ENCODE measurements at places on chromosomes 7 and 10. TPM values are rescaled to one million over a fixed set of nuclear protein-coding genes. Genes with fewer than 3 reads are reported as not detected.

GRCh38 chr10:63003816-63004453, 129.2 kb upstream of the NRBF2 start:
- H3K36me3 ChIP-seq = no peaks in the 10 kb centered on the region
- DNase-seq = no peak
- no peak overlapping the region for H3K4me3 ChIP-seq
- no peak overlapping the region for H3K27ac ChIP-seq
- H3K4me1 ChIP-seq = peaks cover 18% of the 10 kb centered on the region
- peaks cover 23% of the 10 kb centered on the region for H3K27me3 ChIP-seq

GRCh38 chr7:40177071-40177470, 42.3 kb downstream of the SUGCT start:
- DNase-seq = no peak
- no peak overlapping the region for H3K27ac ChIP-seq
- no peak overlapping the region for H3K4me3 ChIP-seq
- no peaks in the 10 kb centered on the region for H3K4me1 ChIP-seq
- no peaks in the 10 kb centered on the region for H3K36me3 ChIP-seq
- H3K27me3 ChIP-seq = peaks cover 5% of the 10 kb centered on the region

- H3K4me3 ChIP-seq = peak overlapping the region; percentile 4
- H3K4me1 ChIP-seq = peaks cover 53% of the 10 kb centered on the region
- no peak for DNase-seq
- peaks cover 5% of the 10 kb centered on the region for H3K36me3 ChIP-seq
- H3K27me3 ChIP-seq = no peaks in the 10 kb centered on the region
These were observed 190.0 kb upstream of the KLF6 start for GRCh38 chr10:3975016-3975415.

DNA sequence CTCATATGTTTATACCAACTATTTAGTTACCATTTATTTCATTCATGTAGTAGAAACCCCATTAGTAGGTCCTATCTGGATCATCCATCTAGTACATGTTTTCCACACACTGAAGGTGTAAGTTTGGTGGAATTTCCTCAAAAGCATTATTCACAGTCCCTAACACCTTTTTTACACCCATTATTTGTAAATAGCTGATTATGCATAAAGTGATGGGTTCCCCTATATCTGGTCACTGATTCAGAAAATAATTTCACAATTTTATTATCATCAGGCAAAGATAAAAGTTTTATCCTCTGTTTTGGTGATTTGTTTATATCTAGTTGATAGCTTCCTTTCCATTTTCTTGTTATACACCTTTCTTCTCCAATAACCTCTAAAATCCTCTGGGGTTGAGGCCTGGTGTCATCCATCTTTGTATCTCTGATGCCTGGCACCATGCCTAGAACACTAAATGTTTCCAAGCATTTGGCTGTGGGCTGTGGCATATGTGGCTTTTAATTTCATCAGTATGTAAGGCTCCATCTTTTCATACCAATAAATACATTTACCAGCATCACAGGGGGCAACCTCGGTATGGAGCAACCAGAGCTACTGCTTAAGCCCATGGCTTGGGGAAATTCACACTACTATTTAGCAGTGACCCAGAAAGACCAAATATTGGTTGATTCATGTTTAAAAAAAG, 1089.5 kb upstream of the LRRN3 start:
- no peak overlapping the region for H3K27ac ChIP-seq
- no peak overlapping the region for H3K4me3 ChIP-seq
- no peaks in the 10 kb centered on the region for H3K36me3 ChIP-seq

DNA sequence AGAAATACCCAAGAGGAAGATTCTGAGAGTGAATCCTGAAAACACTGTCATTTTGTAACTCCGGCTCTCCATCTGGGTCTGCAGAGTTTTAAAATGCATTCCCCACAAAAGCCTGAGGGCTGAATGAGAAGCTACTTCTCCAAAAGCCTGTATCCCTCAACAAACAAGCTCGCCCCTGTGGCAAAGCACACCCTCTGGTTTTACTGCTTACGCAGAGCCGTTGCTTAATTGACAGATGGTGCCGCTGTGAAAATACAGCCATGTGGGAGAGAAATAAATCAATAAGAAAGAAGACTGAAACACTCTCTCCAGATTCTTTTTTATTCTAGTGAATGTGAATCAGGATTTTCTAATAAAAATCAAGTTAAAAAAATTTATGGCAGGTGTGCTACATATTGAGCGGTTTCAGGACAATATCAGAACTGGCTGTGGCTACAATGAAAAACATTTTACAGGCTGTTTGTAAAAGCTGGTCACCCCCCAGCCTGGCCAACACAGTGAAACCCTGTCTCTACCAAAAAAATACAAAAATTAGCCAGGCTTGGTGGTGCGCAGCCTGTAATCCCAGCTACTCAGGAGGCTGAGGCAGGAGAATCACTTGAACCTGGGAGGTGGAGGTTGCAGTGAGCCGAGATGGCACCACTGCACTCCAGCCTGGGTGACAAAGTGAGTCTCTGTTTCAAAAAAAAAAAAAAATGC, 32.5 kb downstream of the C7orf33 start:
- H3K36me3 ChIP-seq = peaks cover 3% of the 10 kb centered on the region
- H3K4me3 ChIP-seq = no peak overlapping the region
- peaks cover 26% of the 10 kb centered on the region for H3K4me1 ChIP-seq

DNA sequence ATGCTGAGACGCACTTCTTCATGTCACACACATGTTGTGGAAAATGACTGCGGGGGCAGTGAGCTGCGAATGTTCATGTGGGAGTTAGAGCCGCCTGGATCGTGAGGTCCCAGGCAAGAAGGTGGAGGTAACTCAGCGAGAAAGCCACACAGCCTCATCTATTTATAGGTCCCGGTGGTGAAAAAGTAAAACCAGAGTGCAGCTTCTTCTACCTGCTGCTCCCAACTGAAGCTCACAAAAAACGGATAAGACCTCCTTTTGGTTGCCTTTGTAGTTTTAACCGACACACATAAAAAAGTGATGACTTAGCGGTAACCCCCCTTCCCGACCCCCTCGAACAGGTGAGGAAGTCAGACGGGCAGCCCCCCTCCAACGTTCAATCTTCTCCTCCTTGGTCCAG, 276.9 kb downstream of the GATA3 start:
- peak; percentile 32 for DNase-seq
- peak overlapping the region; percentile 79 for H3K27ac ChIP-seq
- no peaks in the 10 kb centered on the region for H3K36me3 ChIP-seq
- peak overlapping the region; percentile 72 for H3K4me3 ChIP-seq

DNA sequence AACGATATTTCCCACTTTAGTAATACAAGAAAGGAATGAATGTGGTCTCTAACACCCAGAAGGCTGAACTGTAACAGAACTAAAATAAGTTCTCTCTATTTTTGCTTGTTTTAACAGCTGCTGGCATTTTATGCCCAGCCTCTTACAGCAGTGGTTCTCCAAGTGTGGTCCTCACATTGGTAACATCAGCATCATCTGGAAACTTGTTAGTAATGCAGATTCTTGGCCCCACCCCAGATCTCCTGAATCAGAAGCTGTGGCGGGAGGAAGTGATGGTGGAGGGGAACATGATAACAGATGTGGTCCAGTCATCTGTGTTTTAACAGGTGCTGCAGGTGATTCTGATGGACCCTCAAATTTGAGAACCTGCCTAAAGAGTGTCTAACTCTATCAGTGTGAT, 170.1 kb downstream of the TMEM26 start:
- H3K27me3 ChIP-seq = peaks cover 2% of the 10 kb centered on the region
- H3K4me3 ChIP-seq = no peak overlapping the region
- H3K4me1 ChIP-seq = peaks cover 18% of the 10 kb centered on the region
- H3K36me3 ChIP-seq = no peaks in the 10 kb centered on the region

DNA sequence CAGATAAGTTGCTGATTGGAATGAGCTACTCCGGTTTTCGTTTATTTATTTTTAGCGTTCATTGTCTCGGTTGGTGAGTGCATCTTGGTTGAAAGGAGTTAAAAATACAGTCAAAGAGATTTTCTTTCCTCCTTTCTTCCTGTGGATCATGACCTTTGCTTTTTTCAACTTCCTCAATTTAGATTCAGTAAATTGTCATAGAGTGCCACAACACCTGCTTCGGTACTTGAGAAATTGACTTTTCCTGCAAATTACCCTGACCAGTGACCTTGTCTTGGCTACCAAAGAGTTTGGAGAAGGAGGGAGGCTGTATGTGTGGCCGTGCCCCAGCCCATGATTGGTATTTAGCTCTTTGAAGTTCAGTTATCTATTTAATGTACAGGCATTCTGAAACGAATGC, 128.7 kb downstream of the FAM204A start:
- no peaks in the 10 kb centered on the region for H3K36me3 ChIP-seq
- H3K4me3 ChIP-seq = no peak overlapping the region
- no peak overlapping the region for H3K27ac ChIP-seq

GRCh38 chr10:110507346-110507745, 9.6 kb downstream of the DUSP5 start:
- peaks cover 99% of the 10 kb centered on the region for H3K36me3 ChIP-seq
- DNase-seq = no peak

- no peak overlapping the region for H3K27ac ChIP-seq
- no peaks in the 10 kb centered on the region for H3K27me3 ChIP-seq
- no peak overlapping the region for H3K4me3 ChIP-seq
- no peak for DNase-seq
These were observed 17.6 kb upstream of the PHYH start for GRCh38 chr10:13317474-13317873.

DNA sequence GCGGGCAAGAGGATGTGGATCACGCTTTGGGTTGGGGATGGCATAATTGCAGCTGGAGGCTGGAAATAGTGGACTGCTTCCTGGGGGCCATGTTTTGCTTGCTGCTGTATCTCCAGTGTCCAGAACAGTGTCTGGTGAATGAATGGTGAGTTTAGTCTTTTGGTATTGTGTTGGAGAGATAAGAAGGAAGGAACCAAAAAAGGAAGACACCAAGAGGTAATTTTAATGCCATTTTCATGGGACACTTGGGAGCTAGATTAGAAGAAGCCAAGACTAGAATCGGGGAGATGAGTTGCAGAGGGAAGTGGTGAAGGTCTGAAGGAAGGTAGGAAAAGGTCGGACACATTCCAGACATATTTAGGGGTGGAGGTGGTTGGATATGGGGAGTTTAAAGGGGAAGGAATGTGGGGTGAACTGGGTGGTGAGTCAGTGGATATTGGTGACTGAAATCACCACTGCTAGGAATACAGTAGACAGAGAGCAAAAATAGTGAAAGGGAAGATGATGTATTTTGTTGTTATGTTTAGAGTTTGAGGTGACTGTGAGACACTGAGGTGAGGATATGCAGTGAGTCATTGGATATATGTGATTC, 76.7 kb downstream of the CCNY start:
- no peak for DNase-seq
- H3K4me3 ChIP-seq = no peak overlapping the region
- H3K4me1 ChIP-seq = peaks cover 44% of the 10 kb centered on the region
- H3K27ac ChIP-seq = no peak overlapping the region
- H3K27me3 ChIP-seq = no peaks in the 10 kb centered on the region
- H3K36me3 ChIP-seq = no peaks in the 10 kb centered on the region

GRCh38 chr7:25964483-25964991, 187.5 kb upstream of the NFE2L3 start:
- no peak for DNase-seq
- H3K4me3 ChIP-seq = no peak overlapping the region
- H3K27me3 ChIP-seq = peaks cover 38% of the 10 kb centered on the region
- H3K4me1 ChIP-seq = peaks cover 23% of the 10 kb centered on the region

- no peaks in the 10 kb centered on the region for H3K4me1 ChIP-seq
- no peaks in the 10 kb centered on the region for H3K27me3 ChIP-seq
- H3K4me3 ChIP-seq = no peak overlapping the region
- no peaks in the 10 kb centered on the region for H3K36me3 ChIP-seq
- no peak for DNase-seq
These were observed 191.7 kb upstream of the FERD3L start for GRCh38 chr7:19336836-19337383.

GRCh38 chr7:151736403-151736909, 140.5 kb downstream of the PRKAG2 start:
- no peak overlapping the region for H3K27ac ChIP-seq
- no peaks in the 10 kb centered on the region for H3K36me3 ChIP-seq
- no peaks in the 10 kb centered on the region for H3K27me3 ChIP-seq

- H3K36me3 ChIP-seq = no peaks in the 10 kb centered on the region
- H3K27ac ChIP-seq = no peak overlapping the region
- H3K4me3 ChIP-seq = no peak overlapping the region
- peaks cover 5% of the 10 kb centered on the region for H3K4me1 ChIP-seq
- peaks cover 3% of the 10 kb centered on the region for H3K27me3 ChIP-seq
- DNase-seq = no peak
These were observed 197.0 kb upstream of the AGK start for GRCh38 chr7:141354251-141354650.

DNA sequence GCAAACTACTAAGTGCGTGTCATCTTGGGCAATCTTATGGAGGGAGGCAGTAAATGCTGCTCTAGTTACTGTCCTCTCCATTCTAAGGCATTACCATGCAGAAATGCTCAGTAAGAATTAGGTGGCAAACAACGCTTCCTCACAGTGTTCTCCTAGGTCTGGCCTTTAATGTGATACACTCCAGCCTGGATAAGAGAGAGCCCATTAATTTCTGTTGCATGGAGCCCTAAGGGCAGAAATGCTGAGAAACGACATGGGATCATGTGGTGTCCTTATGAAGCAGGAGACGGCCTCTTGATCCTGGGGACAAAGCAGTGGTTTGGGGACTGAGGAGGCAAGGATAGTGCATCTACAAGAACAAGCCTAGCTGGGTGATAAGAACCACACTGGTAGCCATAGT, 44.0 kb downstream of the SLC25A13 start:
- no peak overlapping the region for H3K4me3 ChIP-seq
- H3K27me3 ChIP-seq = no peaks in the 10 kb centered on the region
- DNase-seq = no peak
- H3K36me3 ChIP-seq = peaks cover 40% of the 10 kb centered on the region

DNA sequence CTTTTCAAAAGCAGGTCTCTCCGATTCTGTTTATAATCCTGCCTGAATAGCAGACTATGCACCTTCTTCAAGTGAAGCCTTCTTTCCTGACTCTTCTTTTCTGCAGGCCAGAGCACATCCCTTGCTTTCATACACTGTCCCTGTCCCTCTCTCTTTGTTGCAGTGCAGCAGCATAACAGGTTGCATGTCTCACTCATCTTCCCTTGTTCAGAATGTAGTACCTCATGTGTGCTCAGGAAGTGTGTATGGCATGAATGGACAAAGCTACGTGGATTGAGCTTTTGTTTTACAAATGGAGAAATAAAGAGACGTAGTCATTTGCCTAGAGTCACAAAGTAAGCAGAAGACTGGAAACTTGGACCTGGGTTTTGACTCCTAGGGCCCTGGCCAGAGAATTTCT, 68.0 kb downstream of the PTPRZ1 start:
- no peaks in the 10 kb centered on the region for H3K4me1 ChIP-seq
- DNase-seq = no peak
- no peaks in the 10 kb centered on the region for H3K27me3 ChIP-seq
- H3K4me3 ChIP-seq = no peak overlapping the region
- no peak overlapping the region for H3K27ac ChIP-seq

- H3K27me3 ChIP-seq = no peaks in the 10 kb centered on the region
- DNase-seq = no peak
- H3K36me3 ChIP-seq = no peaks in the 10 kb centered on the region
- H3K4me3 ChIP-seq = no peak overlapping the region
- H3K27ac ChIP-seq = no peak overlapping the region
These were observed 656.6 kb downstream of the INHBA start for GRCh38 chr7:41046221-41046761.

NAT16 gene
- total RNA-seq = not detected

DNAH11 gene
- 0.31 TPM for total RNA-seq

PCDH15 gene
- not detected for total RNA-seq

TAS2R5 gene
- total RNA-seq = 0.93 TPM

SFTPA1 gene
- not detected for total RNA-seq

WDR11 gene
- 37.3 TPM for total RNA-seq

IQCE gene
- 8.5 TPM for total RNA-seq

ARHGEF5 gene
- 17.2 TPM for total RNA-seq

MRPS24 gene
- 128 TPM for total RNA-seq

HKDC1 gene
- 0.67 TPM for total RNA-seq

C10orf67 gene
- total RNA-seq = 0.07 TPM

VSTM2A gene
- total RNA-seq = not detected

BTBD16 gene
- total RNA-seq = not detected

MOGAT3 gene
- total RNA-seq = not detected

LAMTOR4 gene
- 151 TPM for total RNA-seq

MALRD1 gene
- not detected for total RNA-seq

INTS15 gene
- 25.9 TPM for total RNA-seq

PNLIP gene
- not detected for total RNA-seq

Data from activated CD4-positive, alpha-beta memory T cell treated with anti-CD3 and anti-CD28 coated beads for 36 hours (primary cell).